ENCODE measurements at places on chromosomes 4 and X. TPM values are rescaled to one million over a fixed set of nuclear protein-coding genes. Genes with fewer than 3 reads are reported as not detected.

Gene ARL9
- not detected for total RNA-seq

Gene SUPT20HL1
- not detected for total RNA-seq

Gene CLIC2
- 10.7 TPM for total RNA-seq

Gene CXCL1
- total RNA-seq: 0.81 TPM

Gene GC
- total RNA-seq: 0.24 TPM

Gene LETM1
- 41.8 TPM for total RNA-seq

Gene NXF3
- 0.32 TPM for total RNA-seq

Gene GATB
- 147 TPM for total RNA-seq
